ENCODE measurements at places on chromosomes 2 and 18.

GRCh38 chr2:1849450-1849849 lies 105.1 kb upstream of the PXDN start:
- no peak for DNase-seq

DNA sequence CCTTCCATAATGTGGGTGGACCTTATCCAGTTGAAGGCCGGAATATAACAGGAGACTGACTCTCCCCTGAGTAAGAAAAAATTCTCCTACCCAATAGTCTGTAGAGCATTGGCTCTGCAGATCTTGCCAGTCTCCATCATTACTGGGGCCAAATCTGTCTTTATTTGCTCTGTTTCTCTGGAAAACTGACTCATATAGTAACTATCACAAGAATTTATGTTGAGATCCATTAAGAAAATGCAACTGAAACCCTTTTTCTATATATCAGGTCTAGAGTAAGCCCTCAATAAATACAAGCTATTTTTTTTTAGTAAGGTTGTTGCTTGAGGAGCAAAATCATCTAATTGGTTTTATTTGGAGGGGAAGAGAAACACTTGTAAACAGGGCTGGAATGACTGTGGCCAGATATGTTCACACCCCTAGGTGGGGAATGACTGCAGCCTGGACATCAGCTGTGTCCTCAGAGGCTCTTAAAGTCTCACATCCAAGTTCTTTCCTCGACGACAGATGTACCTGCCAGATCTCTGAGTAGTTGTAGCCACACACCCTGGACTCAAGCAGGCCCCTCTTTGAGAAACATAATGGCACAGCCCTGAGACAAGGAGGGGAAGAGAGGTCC lies 339.7 kb downstream of the TNS1 start:
- DNase-seq, result no peak

- DNase-seq, result no peak
Observed at GRCh38 chr2:105103481-105103880, 65.6 kb downstream of the MRPS9 start.

- DNase-seq, result peak; percentile 58
Observed at GRCh38 chr2:108346827-108347226, 30.9 kb upstream of the SULT1C4 start.

DNA sequence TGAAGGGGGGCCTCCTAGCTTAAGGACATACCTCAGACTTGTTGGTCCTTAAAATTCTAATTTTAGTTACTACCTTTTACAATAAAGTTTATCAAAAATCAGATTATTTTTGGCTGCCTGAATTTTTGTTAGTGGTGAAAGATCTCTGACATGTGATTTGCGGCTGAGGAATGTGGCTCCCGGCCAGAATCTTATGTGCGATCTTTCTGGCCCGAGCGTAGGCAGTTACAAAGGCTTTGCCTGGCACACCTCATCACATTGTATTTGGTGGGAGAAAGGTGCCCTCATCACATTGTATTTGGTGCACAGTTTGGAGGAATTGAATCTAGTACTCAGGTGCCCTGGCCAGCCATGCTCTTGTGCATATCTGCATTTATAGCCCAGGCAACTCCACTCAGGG lies 289.1 kb downstream of the GULP1 start:
- no peak for DNase-seq

DNA sequence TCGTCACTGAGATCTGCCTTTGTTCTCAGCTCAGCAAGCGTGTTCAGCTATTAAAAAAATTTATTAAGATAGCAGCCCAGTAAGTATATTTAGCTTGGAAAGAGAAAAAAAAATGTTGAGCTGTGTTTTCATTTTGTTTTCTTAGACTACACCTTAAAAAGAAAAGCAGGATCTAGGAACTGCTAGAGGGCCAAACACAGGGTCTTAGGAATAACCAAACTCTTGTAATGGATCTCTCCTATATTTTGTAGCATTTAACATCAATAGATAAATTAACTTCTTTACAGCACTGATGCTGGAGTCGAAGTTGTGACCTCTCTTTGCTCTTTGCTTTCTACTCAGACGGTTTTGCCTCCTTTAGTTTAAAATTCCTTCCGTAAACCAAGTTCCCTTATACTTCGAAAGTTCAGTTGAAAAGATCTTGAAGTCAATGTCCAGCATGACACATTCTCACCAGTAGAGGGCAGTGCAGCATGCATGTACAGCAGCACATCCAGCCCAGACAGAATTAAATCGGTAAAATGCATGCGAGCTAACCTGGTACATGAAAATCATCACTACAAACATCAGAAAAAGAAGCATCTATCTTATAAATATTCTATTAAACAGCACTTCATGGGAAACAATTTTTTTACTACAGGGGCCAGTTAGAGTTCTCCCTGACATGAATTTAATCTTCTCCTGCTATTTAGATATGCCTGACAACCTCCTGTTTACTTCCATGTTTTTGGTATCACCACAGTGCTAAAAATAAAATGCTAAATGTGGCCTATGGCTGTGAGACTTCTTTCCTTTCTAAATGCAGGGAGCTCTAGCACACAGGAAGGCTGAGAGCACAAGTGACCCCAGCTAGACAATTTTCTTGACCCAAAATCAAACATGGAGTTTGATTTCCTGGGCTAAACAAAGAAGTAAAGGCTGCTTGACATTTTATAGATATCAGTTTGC lies 48.2 kb upstream of the MAP3K20 start:
- peak; percentile 92 for DNase-seq

GRCh38 chr18:74836296-74837139 lies 238.8 kb downstream of the ZNF407 start:
- DNase-seq, result peak; percentile 7

DNA sequence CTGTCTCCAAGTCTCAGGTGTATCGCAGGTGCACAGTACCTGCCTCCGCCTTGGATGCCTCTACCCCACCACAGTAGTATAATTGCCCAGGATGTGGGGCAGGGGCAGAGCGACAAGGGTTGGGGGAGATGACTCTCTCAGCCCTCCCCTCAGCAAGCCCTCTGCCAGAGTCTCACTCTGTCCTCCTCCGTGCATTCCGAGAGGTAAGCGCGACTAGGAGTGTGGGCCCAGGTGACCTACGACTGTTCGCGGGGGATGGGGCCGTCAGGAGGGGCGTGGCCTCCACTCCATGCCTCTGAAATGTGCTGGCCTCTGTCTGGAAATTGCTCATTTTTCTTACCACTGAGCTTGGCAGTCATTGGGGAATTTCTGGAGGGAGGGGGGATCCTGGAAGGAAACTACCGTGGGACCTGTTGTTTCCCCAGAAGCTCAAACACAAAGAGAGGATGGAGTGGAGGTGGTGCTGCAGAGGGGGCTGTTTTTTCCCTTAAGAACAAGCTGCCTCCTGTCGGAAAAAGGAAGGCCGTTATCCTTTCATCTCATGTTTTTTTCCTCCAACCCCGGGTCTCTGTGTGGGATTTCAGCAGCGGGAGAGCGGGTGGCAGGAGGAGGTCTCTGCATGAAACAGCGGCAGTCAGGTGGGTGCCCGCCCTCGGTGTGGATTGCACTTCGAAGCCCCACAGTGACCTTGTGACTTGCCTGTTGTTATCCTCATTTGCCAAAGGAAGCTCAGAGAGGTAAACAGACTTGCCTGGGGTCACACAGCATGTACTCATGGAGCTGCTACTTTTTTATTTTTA lies 13.0 kb upstream of the RALB start:
- no peak for DNase-seq

GRCh38 chr2:111126581-111126980 lies 5.9 kb downstream of the BCL2L11 start:
- DNase-seq, result no peak

- peak; percentile 73 for DNase-seq
Observed at GRCh38 chr18:63339920-63340484, 20.4 kb upstream of the BCL2 start.

DNA sequence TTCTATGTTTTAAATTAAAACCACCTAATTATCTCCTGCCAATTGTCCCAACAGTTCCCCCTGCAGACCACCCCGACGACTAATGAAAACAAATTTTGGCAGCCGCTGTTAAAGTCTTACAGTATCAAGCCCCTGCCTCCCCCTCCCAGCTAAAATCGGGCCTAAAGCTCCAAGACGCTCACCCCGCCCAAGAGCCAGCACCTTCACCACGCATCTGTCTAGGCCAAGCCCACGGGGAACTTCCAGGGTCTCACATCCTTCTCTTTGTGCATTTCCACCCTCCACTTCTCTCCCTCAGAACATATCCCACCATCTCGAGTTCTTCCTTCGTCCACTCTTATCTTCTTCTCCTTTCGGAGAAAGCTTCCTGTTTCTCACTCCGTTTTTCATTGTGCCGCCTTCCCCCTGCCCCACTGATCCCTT lies 445 bp downstream of the PRPF40A start:
- DNase-seq, result peak; percentile 85

- no peak for DNase-seq
Observed at GRCh38 chr2:130890941-130891669, 54.4 kb downstream of the ARHGEF4 start.

- peak; percentile 29 for DNase-seq
Observed at GRCh38 chr2:74327199-74327598, 16.0 kb downstream of the SLC4A5 start.

DNA sequence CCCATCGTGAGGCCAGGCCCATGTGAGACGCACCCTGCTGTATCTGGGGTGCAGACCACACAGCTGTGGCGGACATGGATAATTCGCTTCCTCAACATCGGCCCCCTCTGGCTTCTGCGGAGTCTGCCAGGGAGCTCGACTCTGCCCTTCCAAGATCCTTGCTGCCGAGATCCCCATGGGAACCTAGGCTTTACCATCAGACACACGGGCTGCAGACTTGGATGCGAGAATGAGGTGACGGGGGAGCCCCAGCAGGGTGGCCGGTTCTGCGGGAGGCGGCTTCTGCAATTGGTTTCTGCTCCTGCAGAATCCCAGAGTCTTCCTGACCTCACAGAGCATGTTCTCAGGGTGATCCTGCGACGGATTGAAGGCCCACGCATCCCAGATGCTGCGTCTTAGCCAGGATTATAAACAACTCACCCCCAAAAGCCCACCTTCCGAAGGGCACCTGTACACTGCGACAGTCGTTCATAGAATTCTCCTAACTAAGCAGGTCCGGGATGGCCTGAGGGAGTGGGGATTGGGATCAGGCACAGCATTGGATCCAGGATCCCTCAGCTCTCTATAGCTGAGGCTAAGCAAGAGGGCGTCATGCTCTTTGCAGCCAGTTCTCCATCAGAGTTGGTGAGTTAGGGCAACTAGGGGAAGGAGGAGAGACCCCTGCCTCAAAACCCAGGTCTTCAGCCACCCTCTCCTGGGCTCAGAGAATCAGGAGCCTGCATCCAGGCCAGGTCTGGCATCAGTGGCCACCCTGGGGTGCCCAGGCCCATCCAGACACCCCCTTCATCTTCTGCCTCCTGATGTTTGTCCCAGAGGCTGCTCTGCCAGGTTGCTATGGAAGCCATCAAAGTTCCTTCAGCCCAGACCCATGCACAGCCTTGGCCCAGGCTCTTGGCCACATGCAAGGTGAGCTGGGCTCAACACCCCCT lies 74.7 kb upstream of the SNTG2 start:
- no peak for DNase-seq

GRCh38 chr2:55000341-55000740 lies 49.9 kb downstream of the RTN4 start:
- peak; percentile 53 for DNase-seq

GRCh38 chr2:237806334-237806733 lies 7.8 kb downstream of the RBM44 start:
- DNase-seq, result no peak

GRCh38 chr2:121727950-121728349 lies 8.7 kb downstream of the NIFK start:
- no peak for DNase-seq

DNA sequence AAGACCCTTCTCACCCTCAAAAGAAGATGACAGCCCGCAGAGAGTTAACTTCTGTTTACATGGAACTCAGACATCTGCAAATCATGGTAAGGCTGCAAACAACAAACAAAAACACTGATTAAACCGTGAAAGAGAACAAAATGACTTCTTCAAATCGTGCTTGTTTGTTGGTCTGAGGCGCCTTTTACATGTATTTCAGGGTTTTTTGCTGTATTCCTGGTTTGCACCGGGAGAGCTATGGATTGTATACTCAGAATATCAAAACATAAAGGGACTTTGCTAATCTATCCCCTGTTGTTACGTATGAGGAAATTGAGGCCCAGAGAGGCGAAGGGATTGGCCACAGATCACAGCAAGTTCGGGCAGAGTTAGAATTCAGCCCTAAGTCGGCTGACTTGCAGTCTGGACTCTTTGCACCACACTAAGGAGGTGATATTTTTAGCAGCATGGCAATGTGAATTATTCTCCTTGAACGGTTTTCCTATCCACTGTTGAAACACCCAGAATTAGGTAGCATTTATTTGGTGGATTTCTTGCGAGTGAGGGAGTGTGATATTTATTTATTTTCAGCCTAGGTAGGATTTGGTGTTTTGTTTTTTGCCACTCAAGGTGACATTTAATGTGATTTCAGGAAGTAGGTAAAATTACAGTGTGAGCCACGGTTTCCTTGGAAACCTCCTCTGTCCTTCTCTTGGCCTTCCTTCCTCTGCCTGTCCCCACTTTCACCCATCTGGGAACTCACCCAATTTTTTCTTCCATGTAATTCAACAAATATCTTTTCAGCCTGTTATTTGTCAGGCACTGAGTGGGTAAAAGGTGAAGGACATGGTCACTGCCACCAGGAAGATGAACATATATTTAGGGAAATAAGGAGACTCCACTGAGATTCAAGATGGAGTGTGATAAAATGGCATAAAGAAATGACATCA lies 980 bp upstream of the PDE6D start:
- peak; percentile 65 for DNase-seq

DNA sequence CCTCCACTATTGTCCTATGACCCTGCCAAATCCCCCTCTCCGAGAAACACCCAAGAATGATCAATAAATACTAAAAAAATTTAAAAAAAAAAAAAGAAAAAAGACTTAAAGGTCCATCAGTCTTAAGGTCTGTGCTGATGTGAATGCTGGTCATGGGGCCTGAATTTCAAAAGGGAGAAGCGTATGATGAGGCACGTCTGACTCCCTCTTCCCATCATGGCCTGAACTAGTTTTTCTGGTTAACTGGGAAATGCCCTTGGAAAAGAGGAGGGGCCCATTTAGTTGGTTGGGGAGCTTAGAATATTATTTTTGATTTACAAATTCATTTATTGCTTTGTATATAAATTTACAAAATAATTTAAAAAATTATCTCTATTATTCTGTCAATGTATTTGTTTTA lies 291.0 kb upstream of the CDH19 start:
- no peak for DNase-seq

- no peak for DNase-seq
Observed at GRCh38 chr18:998936-999335, 94.3 kb downstream of the ADCYAP1 start.

DNA sequence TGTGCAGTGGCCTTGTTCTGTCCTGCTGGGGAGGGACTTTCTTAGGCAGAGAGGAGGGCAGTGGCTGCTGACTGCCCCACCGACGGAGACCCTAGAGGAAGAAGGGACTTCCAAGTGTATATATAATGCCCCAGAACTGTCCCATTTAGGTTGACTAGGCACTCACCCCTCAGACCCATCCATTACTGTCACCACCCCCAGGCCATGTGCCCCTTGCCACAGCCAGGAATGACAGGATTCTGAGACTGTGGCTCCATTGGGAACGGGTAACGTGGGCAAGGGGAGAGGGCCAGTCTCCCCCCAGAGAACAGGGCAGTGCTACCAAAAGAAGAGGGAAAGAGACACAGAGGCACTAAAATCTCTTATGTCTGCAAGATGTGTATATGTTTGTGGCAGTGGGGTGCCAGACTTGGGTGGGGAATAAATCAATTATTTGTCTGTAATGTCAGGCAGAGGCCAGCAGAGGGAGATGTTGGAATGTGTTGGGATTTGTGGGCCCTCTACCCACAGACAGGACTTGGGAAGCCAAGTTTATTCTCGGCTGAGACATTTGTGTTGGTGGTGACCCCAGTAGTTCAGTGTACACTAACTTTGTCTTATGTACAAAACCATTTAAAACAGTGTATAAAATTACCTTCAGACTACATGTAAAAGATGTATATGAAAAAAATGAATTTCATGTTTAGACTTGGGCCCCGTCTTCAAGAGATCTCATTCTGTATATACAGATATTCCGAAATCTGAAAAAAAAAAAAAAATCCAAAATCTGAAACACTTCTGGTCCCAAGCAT lies 24.0 kb upstream of the TMEM37 start:
- DNase-seq, result peak; percentile 73
